Activated CD4-positive, alpha-beta T cell treated with anti-CD3 and anti-CD28 coated beads, Interleukin-10, Interleukin-2, amounts not matched to agents 100 ng/mL and 50 ng/mL, durations not matched to agents 16 hours and 8 hours (primary cell): ENCODE measurements at places on chromosomes 3 and 15.

DNA sequence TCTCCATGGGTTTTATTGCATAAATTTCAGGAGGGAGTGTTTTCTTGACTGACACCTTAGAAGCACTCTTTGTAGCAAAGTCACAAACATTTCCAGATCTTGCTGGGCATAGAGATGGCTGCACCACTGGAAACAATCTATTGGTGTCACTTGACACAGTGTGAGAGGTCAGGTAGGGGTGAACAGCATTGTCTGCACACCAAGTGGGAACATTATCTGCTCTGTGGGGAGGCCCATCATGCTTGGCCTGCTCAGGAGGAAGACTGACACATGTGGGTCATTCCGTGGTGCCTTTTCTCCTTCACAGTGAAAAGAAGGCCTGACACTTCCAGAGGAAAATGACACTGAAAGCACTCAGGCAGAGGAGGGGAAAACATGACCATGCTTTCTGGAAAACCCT is 149.9 kb upstream of the GALNT15 start:
- DNase-seq: no peak

DNA sequence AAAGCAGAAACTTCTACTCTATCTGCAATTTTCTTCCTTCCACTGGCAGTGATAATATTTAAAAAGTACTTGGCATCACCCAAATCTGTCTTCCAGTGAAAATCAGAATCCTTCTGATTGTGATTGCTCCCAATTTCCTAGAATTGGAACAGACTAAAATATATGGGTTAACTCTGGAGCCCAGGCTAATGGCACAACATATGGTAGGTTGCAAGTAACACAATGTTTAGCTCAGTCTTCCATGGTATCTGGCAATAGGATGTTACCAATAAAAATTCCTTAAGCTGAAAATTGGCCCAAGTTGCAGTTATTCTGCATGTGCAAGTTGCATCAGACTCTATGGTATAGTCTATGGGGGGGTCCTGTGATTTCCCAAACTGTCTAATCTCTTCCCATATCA is 273.5 kb upstream of the ADAMTS9 start:
- no peak for DNase-seq

- no peak for DNase-seq
These were observed 45.3 kb upstream of the SLCO2A1 start for GRCh38 chr3:134074790-134075567.

DNA sequence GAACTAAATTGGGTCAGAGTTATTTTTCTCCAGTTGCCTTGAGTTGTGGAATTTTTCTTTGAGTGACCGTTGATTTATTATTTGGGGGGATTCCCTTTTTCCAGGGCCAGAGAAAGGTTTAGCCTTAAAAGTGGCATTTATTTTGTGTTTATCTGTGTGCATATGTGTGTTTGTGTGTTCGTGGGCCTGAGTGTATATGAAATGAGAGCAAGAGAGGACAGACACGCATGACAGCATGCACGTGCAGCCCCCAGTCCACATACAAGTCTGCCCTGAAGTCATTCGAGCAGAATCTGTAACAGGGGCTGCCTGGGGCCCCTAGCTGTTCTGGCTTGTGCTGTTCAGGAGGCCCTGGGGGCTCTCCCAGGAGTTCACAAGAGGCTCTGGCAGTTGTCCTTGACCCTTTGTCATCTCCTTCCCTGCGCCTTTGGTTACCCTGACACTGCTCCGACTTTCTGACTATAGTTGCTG is 18.3 kb upstream of the TRAK1 start:
- DNase-seq: no peak

GRCh38 chr3:46685446-46685845 is 8.0 kb downstream of the ALS2CL start:
- DNase-seq: no peak

DNA sequence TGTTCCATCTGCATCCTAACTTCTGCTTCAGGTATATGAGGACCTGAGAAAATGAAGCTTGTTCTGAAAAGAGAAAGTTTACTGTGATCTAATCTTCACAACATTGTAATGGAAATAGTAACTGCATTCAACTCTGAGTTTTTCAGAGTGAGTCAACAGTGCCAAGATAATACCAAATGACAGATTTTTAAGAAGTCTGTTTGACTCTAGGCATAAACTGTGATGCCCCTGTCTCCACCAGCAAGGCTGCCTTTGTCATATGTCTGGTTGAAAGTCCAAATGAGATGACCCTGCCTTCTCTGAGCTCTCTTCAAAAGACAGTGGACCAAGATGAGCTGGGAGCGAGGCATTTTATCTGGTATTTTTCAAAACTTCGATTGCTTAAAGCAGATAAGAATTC is 44.8 kb upstream of the B3GNT5 start:
- DNase-seq: no peak

DNA sequence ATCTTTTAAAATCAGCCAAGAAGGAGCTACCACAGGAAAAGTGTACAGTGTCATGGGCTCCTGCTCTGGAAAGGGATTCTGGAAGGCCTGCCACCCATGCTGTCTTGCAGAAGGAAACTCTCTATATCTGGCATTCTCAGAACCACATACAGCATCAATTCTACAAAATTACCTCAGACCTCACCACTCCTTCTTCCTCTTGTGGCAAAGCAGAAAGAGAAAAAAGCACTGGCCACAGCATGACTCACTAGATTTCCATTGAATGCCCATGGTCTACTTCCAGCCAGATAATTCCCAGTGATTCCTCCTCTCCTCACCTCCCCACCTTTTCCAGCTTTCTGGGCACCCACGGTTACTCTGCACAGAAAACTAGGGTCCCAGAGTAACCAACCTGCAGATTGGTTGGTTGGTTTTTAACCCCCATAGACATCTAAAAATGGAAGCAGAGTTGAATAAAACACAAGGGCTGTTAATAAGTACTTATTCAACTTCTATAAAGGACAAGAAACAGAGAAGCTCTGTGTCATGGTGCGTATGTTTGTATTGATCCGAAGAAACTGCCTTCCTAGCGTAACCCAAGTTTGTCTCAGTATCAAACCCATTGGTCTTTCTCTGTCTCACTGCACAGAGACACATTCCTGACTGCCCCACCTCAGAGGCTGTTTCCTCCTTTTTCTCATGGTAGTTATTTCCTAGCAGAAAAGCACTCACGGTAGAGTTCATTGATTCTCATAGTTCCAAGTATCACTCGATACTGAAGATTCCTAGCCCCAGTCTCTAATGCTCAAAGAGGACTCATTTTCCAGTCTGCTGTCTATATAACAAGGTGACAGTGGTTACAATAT is 67.7 kb downstream of the LDHAL6B start:
- peak; percentile 37 for DNase-seq

DNA sequence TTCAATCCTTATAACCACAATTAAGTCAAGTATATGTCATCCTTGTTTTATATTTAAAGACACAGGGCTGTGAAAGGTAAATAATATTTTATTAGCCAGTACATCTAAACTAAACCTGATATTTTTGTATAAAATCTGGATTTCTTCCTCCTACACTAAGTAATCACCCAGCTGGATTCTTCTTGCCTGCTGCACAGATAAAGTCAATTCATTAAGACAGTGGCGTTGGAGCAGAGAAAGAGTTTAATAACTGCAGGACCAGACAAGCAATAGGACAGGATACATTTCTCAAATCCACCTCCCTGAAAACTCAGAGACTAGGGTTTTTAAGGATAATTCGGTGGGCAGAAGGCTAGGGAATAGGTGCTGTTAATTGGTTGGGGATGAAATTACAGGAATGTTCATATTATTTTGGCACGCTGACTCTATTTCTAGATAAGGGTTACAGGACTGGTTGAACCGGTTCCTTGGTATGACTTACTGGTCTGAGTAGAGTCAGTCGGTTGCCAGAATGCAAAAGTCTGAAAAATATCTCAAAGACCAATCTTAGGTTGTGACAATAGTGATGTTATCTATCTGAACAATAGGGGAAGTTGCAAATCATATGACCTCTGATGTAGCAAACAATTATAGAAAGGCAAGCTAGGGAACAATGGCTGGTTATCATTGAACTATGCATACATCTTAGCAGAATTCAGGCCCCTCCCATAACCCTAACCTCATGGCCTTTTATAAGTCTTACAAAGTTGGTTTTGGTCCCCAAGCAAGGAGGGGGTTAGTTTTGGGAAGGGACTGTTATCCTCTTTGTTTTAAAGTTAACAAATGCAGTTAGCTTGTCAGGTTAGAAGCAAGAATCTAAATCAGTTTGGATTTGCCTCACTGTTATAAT is 244.8 kb downstream of the ALCAM start:
- DNase-seq: no peak

- peak; percentile 56 for DNase-seq
These were observed 49.2 kb downstream of the SLC41A3 start for GRCh38 chr3:126034481-126035361.

DNA sequence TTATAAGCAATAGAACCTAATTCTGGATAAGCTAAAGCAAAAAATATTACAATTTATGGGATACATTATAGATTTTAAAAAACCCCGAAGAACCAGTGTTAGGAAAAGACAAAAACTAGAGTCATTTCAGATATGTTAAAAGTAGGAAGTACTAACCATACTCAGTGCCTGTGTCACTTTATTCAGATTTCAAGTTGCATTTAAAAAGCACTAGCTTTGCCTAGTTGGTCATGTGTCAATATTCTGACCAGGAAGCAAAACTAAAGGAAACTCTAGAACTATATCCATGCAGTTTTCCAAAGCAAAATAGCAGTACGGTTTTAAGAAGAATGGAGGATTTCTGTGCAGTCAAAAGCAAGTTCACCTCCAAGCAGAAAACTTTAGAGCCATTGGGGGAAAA is 88.4 kb downstream of the RAP2B start:
- no peak for DNase-seq

GRCh38 chr3:75237477-75237876 is 426.7 kb upstream of the FRG2C start:
- DNase-seq: no peak

- no peak for DNase-seq
These were observed 26.0 kb downstream of the CYP19A1 start for GRCh38 chr15:51312166-51313073.

DNA sequence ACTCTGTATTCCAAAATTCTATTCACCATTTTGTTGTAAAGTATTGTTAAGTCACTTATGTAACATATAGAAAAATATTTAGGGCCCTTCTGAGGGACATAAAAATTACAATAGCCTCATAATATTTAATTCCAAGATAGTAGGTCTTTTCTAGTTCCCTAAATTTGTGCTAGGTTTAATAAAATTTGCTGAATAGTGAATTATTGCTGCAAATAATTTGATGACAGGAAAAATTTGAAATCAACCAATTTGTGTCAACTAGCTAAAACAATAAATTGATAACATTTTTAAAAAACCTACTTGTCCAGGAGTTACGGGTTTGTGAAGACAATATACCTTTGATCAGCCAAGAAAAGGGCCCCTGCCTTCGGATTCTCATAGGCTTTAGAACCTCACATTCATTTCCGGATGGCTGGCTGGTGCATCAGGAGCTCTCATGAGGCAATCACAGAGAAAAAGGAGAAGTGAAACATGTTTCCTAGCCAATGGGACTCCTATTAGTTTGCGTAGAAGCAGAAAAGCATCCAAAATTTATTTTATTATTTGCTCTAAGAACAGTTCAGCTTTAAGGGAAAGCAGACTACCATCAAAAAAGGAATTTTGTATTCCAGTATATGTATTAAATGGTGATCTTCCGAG is 177.2 kb downstream of the LRRC3B start:
- DNase-seq: no peak

DNA sequence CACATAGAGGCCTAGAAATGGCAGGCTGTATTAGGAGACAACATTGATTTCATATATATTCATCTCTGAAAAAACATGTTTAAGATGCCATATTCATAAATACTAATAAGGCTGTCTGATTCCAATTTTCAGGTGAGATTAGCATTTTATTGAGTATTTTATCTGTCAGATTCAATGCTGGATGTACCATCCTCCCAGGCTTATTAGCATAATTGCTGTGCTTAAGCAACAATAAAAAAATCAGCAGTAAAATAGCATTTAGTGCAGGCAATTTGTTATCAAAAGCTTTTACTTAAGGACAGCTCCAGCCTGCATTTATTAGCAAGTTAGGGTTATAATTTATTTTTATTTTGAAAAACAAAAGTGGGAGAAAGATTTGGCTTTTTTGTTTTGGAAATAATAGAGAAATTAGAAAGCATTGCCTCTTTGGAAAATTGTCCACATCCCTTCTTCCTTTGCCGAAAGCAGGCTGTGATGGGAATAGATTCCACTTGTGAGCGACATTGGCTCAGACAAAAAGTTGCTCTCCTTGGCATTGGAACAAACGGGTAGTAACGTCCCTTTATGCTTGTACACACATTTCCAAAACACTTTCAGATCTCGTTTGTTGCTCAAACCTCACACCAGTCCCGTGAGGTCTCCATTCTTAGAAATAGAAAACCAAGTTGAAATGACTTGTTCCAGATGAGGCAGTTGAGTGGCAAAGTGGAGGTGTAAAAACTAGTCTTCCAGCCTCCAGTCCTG is 134.0 kb downstream of the LPP start:
- DNase-seq: peak; percentile 63

DNA sequence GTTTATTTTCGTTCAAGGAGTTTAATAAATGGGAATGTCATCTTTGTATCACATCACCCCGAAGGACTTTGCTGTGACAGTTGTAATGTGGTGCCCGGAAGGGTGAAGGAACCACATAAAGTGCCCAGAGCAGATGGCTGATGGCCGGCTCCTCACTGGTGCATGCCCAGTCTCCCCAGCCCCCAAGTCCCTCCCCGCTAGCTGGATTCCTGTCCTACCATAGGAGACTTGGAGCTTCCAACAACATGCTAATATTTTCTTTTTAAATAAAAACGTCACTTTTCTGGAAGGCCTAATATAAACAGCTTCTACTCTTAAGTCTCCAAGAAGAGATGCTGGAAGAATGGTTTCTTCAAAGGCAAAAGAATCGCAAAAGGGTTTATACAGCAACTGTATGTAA is 273.9 kb upstream of the LRTM1 start:
- DNase-seq: no peak

DNA sequence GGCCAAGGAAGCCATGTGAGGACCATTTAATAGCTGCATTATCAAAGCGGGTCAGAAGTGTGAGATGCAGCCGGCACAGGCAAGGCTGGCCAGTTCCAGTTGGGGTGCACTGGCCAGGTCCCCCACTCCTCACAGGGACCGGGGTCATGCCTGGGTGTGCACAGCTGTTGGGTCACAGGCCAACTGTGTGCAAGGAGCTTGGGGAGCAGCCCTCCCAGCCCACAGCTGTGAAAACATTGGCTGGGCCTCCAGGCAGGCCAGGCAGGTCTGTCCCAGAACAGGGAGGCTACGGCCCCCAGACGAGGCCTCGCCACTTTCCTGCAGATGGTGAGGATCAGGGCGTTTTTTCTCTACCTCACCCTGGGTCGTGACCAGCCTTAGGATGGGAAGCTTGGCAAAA is 521.0 kb downstream of the NTRK3 start:
- DNase-seq: no peak

DNA sequence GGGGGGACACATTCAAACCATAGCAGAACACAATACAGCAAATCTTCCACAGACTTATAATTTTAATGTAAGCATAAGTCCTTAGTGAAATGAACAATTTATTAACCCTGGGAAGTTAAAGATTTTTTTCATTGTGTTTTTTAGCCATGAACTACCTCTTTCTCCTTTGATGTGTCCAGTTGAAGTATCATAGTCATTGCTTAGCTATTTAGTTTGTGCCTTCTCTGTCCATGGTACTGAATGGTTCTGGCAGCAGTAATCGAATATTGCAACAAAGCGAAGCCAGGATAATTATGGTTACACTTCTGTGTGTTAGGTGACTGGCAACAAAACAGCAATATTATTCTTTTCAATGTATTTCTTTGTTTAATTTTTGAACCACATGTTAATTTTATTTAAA is 403.0 kb upstream of the ONECUT1 start:
- DNase-seq: no peak
